ENCODE measurements at places on chromosomes 4 and X.

- DNase-seq, result no peak
Measured at GRCh38 chrX:19842542-19842941, 44.9 kb downstream of the SH3KBP1 start.

DNA sequence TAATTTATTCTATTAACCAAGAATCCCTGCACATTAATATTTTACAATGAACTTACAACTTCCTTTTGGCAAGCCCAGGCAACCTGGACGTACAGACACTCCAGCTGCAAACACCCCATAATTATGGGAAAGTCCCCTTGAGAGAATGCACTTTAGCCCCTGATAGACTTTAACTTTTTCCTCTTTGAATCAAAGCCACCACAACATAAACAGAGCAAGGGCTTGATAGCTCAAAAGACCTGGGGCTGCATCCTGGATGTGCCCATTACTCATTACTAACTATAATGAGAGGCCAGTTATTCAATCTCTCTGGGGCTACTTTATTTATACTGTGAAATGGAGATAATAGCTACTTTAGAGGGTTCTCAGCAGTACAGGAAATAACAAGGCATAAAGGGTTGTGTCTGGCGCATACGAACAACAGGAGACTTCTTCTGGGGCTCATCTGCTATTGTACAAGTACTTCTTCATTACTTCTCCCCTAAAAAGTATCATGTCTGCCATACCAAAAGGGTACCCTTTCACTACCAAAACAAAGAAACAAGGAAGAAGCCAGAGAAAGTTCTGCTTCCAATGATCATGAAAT lies 54.9 kb downstream of the CASK start:
- no peak for DNase-seq

DNA sequence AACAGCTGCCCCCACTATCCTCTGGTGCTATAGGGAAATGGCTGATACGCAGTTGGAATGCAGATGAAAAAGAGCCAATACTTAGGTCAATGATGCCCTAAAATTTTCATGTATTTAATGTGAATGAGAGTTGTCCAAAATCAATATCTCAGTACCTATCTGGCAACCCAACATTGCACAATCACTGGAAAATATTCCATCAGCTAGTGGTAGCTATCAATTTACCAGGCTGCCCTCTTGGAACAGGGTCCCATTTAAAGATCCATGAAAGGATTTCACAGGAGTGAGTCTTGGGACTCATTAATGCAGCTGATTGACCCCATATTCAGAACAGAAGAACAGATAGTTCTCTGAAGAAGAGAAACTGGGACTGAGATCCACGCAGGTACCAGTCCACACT lies 638.9 kb downstream of the SMARCA1 start:
- DNase-seq, result no peak

DNA sequence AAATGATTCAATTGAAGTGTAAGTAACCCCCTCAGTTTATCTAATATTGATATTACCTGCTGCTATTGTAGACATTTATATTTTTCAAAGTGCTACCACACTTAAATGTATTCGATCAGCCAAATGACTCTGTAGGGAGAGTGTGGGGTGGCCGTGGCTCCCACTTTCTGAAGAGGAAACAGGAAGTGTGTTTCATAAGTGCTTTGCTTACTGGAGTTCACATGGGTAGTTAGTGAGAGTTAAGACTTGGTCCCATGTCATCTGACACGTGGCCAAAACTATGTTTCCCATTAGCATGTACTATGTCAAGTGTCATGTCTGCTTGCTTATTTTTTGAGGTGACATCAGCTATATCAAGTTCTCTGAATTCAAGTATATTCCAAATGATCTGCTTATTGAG lies 308.1 kb upstream of the GATB start:
- DNase-seq, result no peak

GRCh38 chr4:108168160-108168670 lies 517 bp downstream of the LEF1 start:
- peak; percentile 44 for DNase-seq
